ENCODE measurements at places on chromosomes 1 and 21.

GRCh38 chr1:11858613-11858967 lies at the start of gene NPPB:
Gene NPPB (minus strand): TSS chr1:11858945. CDS start chr1:11858833, 112 bp downstream.
- DNase-seq, result no peak

GRCh38 chr1:239587066-239587465 lies 200.7 kb downstream of the CHRM3 start:
- peak; percentile 11 for DNase-seq

- no peak for DNase-seq
These were observed at the start of gene RAB42 for GRCh38 chr1:28591708-28592320. Gene RAB42 (plus strand): TSS chr1:28592265. CDS start chr1:28592512, 247 bp downstream.

GRCh38 chr1:233805786-233806185 lies 98.7 kb upstream of the SLC35F3 start:
- DNase-seq, result no peak

DNA sequence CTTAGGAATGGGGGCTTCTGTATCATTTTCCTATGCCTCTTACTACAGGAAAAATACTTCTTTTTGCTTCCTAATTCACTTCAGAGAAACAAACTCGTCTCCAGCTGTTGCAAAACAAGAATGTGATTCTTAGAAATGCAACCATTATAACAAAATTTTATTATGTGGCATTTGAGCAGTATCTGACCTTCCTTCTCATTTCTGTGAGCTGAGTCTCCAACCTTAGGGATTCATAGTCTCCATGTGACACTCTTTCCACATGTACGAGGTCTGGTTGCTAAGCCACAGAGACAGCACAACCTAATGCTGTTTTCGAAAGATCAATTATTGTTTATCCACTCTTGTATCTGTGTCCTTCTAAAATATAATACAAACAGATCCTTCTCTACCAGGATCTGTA lies 75.3 kb upstream of the RGS4 start:
- DNase-seq, result no peak

GRCh38 chr1:8343044-8343443 lies 25.1 kb downstream of the SLC45A1 start:
- DNase-seq, result no peak

DNA sequence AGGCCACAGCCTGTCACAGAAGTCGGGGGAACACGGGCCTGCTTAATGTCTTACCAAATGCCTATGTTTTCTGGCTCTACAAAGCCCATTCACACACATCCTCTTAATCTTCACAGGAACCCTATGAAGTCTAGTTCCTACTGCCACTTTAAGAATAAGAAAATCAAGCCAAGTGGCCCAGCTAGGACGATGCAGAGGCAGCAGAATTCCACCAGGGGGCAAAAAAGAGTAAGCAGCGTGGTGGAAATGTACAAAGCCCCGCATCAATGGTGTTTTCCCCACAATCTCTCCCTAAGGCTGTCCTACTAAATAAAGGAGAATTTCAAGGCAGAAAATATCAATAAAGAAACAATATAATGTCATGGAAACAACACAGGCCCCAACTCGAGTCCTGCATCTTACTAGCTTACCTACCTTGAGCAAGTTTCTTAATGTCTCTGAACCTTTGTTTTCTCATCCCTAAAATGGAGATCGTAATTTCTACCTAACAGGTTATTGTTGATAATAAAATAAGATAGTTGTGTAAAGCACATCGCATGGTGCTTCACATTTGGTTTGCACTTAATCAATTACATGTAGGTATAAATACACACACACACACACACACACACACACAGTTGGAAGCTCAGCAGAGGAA lies 21.4 kb downstream of the SEC16B start:
- peak; percentile 4 for DNase-seq

GRCh38 chr1:172255223-172255560 lies 165.3 kb upstream of the C1orf105 start:
- DNase-seq, result peak; percentile 10

GRCh38 chr1:41025979-41026819 lies 4.7 kb upstream of the SLFNL1 start:
- no peak for DNase-seq

DNA sequence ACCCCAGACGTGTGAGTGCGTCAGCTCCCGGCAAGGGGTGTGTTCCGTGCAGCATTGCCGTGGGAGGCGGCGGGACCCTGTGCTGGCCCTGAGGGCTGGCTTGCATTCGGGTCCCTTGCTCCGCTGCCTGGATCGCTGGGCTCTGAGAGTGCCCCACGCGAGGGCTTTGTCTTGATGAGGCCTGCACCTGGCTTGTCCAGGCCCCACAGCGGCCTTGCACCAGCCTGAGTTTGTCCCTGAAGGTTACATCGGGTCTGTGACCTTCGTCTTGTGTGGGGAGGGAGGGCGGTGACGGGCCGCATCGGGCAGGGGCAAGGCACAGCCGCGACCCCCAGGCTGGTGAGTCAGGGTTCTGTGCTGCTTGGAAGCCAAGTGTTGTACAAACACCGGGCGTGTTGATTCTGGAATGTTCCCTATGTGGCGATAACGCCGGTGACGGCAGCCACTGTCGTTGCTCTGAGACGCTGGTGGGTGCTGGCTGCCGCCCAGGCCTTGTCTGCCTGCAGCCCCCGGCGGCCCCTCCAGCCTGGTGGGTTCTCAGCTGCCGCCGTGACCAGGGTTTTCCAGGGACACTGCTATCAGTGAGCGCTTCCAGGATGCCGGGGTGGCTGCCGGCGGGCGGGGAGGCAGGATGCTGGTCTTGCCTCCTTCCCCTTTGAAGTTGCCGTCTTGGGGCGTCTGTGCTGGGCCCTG lies 42.9 kb downstream of the SLX9 start:
- DNase-seq, result no peak

GRCh38 chr1:201551877-201552731 lies 13.2 kb downstream of the NAV1 start:
- no peak for DNase-seq

GRCh38 chr1:59333626-59334277 lies 36.9 kb downstream of the FGGY start:
- DNase-seq, result no peak

- DNase-seq, result no peak
These were observed 86.8 kb downstream of the DYRK1A start for GRCh38 chr21:37453350-37453749.

- DNase-seq, result no peak
These were observed 1065.8 kb upstream of the B3GALT2 start for GRCh38 chr1:194252199-194252598.

- DNase-seq, result no peak
These were observed 20.4 kb upstream of the SLC2A1 start for GRCh38 chr1:42979036-42979430.

DNA sequence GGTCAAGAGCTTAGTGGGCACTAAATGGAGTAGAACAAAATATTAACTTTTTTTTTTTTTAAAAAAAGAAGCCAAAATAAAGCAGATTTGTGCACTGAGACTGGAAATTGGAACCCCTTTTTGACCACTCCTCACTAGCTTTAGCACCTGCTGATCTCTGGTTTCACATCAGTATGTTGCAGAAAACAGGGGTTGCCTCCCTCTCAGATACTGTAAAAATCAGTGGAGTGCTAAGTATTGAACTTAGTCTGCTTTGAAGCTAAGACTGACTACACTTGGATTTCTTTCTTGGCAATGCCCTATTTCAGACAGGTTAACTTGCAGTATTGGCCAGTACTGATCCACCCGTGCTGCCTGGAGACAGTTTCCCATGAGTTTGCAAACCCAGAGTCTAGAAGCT lies 2.7 kb upstream of the KIAA0040 start:
- no peak for DNase-seq

GRCh38 chr1:240342251-240342625 lies 250.6 kb downstream of the FMN2 start:
- no peak for DNase-seq

GRCh38 chr1:167227934-167228378 lies 7.3 kb downstream of the POU2F1 start:
- DNase-seq, result no peak

- DNase-seq, result no peak
These were observed 4.8 kb upstream of the SIM2 start for GRCh38 chr21:36694031-36694515.

- DNase-seq, result no peak
These were observed 7.9 kb downstream of the CSTB start for GRCh38 chr21:43767984-43768867.

DNA sequence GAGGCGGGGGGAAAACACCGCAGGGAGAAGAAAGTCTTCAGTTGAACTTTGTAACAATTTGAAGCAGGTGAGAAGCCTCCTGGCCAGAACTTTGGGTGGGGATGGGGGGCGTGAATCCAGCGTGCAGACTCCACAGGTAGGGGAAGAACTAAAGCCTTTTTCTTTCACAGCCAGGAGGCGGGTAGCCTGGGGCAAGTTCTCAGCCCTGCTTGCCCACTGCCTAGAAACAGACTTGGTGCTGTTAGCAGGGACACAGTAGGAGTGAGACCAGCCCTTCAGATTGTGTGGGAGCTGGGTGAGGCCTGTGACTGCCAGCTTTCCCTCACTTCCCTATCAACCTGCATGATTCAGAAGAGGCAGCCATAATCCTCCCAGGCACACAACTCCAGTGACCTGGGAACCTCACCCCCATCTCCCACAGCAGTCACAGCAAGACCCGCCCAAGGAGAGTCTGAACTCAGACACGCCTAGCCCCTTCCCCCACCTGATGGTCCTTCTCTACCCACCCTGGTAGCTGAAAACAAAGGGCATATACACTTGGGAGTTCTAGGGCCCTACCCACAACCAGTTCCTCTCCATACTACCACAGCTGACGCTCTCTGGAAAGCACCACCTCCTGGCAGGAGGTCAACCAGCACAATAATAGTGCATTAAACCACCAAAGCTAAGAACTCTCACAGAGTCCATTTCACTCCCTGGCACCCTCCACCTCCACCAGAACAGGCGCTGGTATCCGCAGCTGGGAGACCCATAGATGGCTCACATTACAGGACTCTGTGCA lies 83.5 kb upstream of the CDC42BPA start:
- no peak for DNase-seq

- peak; percentile 71 for DNase-seq
These were observed 2.3 kb downstream of the HIPK1 start for GRCh38 chr1:113931451-113931851.

- no peak for DNase-seq
These were observed 30.8 kb downstream of the KCNA3 start for GRCh38 chr1:110643879-110644472.

DNA sequence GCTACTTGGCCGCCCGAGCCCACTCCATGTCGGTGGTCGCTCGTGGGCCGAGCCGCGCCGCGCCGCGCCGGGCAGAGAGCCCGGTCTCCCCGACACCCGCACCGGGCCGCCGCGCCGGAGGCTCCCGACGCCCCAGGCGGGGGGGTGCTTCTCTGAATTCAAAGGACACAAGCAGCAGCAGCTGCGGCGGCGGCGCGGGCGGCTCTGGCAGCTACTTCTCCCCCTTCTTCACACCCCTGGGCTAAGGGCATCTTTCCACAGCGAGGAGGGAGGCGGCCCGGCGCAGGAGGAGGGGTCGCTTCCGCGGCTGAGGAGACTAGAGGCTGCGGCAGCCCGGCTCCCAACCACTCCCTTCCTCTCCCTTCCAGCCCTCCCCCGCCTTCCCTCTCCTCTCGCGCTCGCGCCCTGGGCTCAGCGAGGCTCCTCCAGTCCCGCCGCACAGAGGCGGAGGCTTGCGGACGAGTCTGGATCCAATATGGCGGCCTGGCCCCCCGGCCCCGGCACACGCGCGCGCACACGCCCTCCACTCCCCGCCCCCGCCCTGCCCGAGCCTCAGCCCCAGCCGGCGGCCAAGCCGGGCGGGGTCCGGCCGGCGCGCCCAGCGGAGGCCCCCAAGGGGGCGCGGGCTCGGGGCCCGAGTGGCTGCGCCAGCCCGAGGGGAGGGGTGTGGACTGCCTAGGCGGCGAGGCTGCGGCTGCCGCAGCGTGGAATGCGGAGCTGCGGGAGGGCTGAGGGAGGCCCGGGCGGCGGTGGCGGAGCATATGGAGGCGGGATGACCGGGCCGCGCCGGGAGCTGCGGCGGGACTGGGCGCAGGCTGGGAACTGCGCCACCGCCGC lies at the start of gene CDC42BPA:
CDC42BPA (minus strand) TSS at position 477 of the 837 bp plus-strand sequence. CDS start 1,310 bp downstream, outside the sequence.
- DNase-seq, result no peak

GRCh38 chr1:57124170-57124569 lies 158.4 kb upstream of the C8B start:
- no peak for DNase-seq

GRCh38 chr1:230818901-230819300 lies 49.4 kb downstream of the C1orf198 start:
- DNase-seq, result no peak

DNA sequence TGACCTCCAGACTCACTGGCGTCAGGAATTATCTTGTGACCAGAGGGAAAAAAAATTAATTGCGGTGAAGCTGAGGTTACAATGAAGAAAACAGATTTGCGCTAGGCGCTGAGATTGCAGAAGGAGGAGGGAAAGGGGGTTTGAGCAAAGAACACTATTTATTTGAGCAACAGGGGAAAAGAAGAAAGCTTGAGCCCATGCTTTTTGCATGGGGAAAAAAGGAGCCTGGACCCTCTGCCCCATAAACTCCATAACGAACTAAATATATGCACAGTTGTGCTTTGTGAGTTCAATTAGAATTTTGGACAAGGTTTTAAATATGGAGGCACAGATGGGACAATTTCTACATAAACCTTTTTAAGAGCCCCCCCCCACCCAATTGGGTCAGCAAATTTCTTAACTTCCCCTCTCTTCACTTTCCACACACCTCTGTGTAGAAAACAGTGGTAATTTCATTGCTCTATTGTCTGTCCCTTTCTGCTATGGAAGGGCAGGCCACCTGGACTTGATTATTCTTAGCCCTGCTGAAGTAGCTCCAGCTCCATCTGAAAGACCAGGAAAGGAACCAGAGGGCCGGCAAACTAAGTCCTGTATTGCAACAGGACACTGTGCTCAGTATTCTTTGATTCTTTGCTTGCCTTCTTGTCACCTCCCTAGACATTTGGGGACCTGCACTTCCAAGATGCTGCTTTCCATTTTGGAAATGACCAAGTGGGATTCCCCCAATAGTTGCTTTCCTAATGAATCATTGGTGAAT lies 862 bp upstream of the ID3 start:
- no peak for DNase-seq

GRCh38 chr1:87805666-87806378 lies 477.1 kb downstream of the LMO4 start:
- no peak for DNase-seq

DNA sequence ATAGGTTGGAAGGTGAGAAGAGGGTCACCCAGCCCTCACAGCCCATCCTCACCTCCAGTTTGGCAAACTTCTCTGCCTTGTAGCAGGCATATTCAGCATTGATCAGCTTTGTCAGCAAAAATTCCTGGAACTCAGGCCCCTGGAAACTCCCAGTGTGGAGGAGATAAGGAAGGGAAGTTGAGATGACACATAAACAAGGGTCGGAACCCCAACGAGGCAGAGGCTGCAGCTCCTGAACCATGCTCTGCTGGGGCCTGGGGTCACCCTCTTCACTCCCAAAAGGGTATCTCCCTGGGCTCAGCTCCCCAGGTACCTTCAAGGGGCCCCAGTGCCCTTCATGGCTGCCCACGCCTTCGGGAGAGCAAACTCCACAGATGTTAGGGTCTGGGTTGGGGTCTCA lies 60.4 kb downstream of the RAP1GAP start:
- DNase-seq, result no peak

DNA sequence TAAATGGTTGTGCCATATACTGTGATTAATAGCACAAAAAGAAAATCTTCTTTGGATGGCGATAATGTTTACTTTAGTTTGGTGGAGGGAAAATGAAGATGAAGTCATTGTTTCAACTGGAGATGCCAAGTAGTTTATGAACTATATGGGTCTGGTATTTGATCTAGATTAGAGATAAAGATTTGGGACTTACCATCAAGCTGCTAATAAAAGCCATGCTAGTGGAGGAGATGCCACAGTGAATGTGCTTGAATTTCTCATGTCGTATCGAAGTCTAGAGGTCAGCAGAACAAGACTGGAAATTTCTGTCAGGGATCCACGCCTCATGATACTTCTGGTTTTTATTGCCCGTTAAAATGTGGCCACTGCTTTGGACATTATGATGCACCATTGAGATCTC lies 742.0 kb downstream of the NCAM2 start:
- no peak for DNase-seq

GRCh38 chr1:172719066-172719627 lies 60.2 kb downstream of the FASLG start:
- no peak for DNase-seq

All from CD4-positive, alpha-beta T cell treated with Interleukin-2 at 100 ng/mL for 4 hours (primary cell).